ENCODE measurements at places on chromosomes 1 and 21. TPM values are rescaled to one million over a fixed set of nuclear protein-coding genes. Genes with fewer than 3 reads are reported as not detected.

- DNase-seq: peak; percentile 60
Measured at GRCh38 chr1:47881505-47882442, 115.4 kb downstream of the TRABD2B start.

- DNase-seq: no peak
Measured at GRCh38 chr1:177080564-177080963, 83.9 kb downstream of the ASTN1 start.

DNA sequence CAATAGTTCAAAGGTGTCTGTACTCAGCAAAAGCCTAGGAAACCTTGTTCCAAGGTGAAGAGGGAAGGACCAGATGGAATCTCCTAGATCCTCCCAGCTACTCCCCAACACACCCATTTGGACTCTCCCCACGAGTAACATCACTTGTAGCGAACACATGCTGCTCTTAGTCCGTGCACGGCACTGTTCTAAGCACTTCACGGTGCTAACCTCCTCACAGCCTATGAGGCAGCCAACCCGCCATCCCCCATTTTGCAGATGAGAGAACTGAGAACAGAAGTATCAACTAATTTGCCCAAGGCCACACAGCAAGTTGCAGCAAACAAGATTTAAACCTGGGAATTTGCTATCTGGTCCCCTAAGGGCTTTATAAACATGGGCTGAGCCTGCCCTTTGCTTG, 24.3 kb downstream of the MRPL37 start:
- DNase-seq: no peak

SLC26A9 gene
- total RNA-seq: not detected

DNA sequence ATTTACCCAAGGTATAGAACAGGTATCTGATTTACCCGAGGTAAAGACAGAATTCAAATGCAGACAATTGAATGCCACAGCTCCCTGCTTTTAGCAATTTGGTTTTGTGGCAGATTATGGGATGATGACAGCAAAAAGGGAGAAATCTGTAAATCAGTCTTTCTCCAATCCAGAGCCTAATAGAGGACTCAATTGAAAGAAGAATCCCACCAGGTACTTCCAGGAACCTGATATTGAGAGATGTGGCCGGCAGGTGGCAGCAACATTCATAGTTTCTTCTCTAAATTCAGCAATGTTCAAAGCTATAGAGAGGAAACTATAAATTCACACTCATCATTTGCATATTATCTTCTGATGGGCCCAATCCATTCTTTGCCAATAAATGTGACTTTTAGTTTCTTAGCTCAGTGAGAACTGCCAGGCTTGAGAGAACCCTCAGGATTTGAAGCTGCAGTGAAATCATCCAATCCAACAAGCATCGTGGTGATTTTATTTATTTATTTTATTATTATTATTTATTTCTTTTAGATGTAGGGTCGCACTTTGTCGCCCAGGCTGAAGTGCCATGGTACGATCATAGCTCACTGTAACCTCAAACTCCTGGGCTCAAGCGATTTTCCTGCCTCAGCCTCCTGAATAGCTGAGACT, 9.8 kb upstream of the PHACTR4 start:
- peak; percentile 86 for DNase-seq

MANEAL gene
- total RNA-seq: 1.8 TPM
